ENCODE measurements at places on chromosomes 13 and 19.

DNA sequence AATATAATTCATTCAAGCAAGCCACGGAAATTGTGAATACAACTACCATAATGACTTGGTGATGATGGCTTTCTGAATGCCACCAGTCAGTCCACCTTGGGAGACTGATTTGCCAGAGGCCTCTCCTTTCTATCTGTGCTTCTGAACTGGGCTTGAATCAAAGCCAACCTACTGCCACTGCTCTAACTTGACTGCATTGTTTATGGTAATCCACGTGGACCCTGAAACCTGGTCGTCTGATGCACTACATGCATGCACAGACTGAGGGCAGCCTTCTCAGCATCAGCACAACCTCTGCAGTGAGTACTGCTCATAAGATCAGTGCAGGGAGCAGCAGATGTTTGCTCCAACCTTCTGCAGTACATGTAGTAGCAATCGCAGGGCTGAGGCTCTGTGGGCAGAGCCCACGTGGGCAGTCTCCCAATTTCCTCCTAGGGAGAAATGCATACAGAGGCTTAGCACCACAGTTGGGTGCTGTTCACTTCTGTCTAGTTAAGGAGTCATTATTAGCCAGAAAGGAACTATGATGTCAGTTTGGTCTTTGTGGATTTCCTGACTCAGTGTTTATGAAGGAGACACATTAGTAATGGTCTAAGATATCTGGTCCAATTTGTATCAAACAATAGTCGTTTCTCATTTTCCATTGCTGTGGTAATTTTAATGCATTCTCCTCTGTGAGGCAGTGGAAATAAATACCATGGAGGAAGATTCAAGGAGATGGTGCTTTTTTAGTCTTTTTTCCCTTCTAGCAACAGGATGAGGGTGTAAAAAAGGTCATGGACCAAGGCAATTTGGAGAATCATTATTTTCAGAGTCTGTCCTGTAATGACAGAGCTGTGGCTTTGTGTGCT, 82.5 kb downstream of the AKAP11 start:
- peak; percentile 70 for ATAC-seq

- ATAC-seq = peak; percentile 63
These were observed 6.5 kb downstream of the NKPD1 start for GRCh38 chr19:45154064-45154827.

DNA sequence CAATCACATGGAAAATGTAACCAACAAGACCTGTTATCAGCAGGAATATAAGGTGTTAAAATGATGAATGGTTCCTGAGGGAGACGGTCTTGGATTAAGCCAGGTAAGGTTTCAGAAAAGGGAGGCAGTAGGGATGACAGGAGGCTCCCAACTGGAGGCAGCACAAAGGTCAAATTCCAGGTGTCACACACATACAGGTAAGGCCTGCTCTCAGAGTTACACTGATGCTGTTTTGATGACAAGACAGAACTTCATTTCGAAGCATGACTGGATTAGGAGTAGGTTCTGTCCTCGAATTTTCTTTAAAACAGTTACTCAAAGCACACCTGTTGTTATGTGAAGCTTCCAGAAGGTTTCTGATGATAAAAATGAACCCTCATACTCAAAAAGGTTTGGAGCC, 7.4 kb downstream of the MED26 start:
- ATAC-seq = no peak

DNA sequence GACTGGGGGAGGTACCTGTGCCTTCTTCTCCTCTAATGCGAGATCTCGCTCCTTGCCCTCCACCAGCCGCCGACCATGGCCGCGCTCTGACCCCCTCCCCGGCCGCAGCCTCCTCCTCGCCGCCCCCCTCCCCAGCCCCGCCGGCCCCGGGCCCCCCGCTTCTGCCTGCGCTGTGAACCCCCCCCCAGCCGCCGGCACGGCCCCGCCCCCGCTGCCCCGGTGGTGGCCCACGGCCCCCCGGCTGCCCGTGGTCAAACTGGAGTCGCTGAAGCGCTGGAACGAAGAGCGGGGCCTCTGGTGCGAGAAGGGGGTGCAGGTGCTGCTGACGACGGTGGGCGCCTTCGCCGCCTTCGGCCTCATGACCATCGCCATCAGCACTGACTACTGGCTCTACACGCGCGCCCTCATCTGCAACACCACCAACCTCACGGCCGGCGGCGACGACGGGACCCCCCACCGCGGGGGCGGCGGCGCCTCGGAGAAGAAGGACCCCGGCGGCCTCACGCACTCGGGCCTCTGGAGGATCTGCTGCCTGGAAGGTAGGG, at the start of gene CACNG8:
Gene CACNG8, plus strand, starts transcription at position 51 of the 545 bp plus-strand sequence.
- no peak for ATAC-seq

- ATAC-seq = no peak
These were observed 833 bp upstream of the ZIK1 start for GRCh38 chr19:57583104-57583520.

All from esophagus mucosa (tissue), 1 donor.